ENCODE measurements at places on chromosomes 4 and X. TPM values are rescaled to one million over a fixed set of nuclear protein-coding genes. Genes with fewer than 3 reads are reported as not detected.

- no peak for DNase-seq
These were observed 733.9 kb upstream of the EPHA5 start for GRCh38 chr4:66404141-66404540.

DNA sequence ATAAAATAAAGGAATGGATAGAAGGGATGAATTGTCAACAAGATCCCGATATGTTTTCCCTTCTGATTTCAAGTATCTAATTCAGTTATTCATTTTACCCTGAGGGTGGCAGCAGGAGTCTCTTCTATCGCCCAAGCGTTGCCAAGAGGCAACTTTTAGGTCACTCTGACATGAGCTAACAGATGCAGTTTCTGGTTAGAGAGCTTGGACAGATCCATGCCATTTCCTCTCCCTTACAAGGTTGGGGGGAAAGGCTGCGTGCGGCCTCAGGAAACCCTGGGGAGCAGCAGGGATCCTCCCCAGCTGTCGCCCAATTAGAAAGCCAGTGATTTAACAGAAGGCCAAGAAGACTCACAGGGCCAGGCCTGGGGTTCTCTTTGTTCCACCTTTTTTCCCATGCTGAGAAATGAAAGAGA, 35.3 kb upstream of the WAS start:
- peak; percentile 20 for DNase-seq

- no peak for DNase-seq
These were observed 20.1 kb upstream of the PHEX start for GRCh38 chrX:22012051-22012450.

DNA sequence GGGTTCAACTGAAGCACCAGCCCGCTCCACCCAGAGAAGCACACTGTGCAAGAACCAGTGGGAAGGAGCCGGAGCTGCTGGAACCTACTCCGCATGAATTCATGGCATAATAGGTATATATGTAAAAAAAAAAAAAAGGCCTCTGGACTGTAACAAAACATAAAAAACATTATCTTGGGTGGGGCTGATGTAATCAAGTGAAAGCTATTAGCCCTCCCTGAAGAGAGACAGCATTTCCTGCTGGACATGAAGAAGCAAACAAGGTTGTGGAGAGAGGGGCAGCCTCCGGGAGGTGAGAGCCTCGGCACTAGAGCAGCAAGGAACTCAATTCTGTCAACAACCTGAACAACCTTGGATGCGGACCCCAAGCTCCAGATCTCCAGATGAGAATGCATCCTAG, 50.7 kb downstream of the PLAC1 start:
- no peak for DNase-seq

GRCh38 chr4:55967376-55967775, 18.6 kb downstream of the CEP135 start:
- DNase-seq, result no peak

- DNase-seq, result no peak
These were observed 215.3 kb upstream of the FAM9B start for GRCh38 chrX:9249051-9249846.

GRCh38 chr4:41709844-41710481, 38.6 kb downstream of the PHOX2B start:
- DNase-seq, result no peak

- peak; percentile 40 for DNase-seq
These were observed 219.9 kb upstream of the GLRA2 start for GRCh38 chrX:14309431-14309830.

DNA sequence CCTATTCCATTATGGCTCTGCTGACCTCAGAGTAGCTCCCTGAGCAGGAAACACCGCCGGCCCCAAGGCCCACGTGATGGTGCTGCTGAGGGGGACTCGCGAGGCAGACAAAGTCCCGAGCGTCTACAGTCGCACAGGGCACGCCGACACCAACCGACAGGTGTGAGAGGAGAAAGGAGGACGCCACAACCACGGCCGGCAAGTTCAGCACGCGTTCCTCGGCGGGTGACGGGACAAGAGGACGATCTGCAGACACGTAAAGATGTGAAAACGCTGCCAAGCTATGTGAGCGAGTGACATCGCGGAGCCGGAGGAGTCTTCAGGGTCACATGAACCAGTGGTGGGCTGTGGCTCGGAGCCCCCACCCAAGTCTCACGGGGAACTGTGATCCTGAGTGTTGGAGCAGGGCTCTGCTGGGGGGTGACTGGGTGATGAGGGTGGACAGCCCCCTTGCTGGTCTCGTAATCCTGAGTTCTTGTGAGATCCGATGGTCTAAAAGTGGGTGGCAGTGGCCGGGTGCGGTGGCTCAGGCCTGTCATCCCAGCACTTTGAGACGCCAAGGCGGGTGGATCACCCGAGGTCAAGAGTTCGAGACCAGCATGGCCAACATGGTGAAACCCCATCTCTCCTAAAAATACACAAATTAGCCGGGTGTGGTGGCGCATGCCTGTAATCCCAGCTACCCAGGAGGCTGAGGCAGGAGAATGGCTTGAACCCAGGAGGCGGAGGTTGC, 34.0 kb downstream of the PPP2R3B start:
- no peak for DNase-seq

- DNase-seq, result no peak
These were observed 21.9 kb upstream of the EMCN start for GRCh38 chr4:100539706-100540105.

- DNase-seq, result no peak
These were observed 23.1 kb downstream of the CENPC start for GRCh38 chr4:67522230-67522629.

GRCh38 chr4:112901962-112902411, 147.5 kb upstream of the ANK2 start:
- peak; percentile 11 for DNase-seq

GRCh38 chr4:187937557-187937956, 58.0 kb upstream of the ZFP42 start:
- no peak for DNase-seq

DNA sequence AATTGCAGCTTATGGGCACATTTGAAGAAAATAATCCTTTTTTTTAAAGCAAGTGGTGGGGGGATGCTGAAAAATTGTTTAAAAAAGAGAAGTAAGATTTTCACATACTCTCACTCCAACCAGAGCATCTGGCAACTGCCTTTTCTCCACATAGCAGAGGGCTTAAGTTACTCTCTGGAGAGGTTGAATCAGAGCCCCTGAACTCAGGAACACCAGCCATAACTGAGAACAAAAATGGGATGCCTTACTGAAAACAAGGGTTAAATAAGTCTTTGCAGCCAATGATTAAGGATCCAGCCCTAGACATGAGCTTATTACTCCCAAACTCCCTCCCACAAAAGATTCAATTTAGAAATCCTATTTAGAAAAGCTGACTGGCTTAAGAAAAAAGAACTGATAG, 27.5 kb downstream of the CASK start:
- no peak for DNase-seq

DNA sequence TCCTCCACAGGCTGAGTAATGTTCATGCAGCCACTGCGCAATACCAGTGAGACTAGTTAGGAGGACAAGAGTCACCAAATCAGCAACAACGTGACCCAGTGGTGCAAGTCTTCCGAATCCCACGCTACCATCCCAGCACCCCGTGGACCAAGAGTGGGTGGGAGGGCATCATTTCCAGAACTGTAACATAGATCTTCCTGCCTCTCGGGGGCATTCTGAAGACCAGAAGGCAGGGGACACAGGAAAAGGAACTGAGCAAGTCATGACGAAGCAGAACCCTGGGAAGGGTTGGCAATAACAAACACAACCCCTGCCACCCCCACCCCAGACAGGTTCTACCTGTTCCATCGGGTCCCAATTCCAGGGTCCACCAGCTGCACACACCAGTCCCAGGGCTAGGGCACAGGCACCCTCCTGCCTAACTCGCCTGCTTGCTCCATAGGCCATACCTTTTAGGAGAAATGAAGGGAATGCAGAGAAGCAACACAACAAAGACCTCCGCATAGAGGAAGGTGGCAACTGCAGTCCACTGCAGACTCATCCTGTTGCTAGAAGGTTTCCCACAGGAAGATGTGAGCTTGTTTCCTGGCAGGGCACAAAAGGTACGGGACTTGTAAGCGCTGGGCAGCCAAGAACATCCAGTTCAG, 1.4 kb downstream of the BCAP31 start:
- no peak for DNase-seq

DNA sequence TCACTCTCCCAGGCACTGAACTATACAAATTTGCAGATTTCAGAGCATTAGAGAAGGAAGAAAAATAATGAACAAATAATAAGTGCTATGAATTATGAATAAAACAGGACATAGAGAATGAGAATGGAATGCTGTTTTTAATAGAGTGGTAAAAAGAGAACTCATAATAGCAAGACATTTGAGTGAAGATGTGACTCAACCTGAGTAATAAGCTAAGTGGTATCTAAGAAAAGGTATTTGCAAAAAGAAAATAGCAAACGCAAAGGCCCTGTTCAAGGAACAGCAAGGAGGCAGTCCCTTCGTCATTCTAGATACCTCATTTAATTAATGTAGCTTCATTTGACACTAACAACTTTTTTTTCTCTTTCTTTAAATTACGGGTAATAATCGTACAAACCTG, 1910.0 kb upstream of the TENM3 start:
- DNase-seq, result no peak

DNA sequence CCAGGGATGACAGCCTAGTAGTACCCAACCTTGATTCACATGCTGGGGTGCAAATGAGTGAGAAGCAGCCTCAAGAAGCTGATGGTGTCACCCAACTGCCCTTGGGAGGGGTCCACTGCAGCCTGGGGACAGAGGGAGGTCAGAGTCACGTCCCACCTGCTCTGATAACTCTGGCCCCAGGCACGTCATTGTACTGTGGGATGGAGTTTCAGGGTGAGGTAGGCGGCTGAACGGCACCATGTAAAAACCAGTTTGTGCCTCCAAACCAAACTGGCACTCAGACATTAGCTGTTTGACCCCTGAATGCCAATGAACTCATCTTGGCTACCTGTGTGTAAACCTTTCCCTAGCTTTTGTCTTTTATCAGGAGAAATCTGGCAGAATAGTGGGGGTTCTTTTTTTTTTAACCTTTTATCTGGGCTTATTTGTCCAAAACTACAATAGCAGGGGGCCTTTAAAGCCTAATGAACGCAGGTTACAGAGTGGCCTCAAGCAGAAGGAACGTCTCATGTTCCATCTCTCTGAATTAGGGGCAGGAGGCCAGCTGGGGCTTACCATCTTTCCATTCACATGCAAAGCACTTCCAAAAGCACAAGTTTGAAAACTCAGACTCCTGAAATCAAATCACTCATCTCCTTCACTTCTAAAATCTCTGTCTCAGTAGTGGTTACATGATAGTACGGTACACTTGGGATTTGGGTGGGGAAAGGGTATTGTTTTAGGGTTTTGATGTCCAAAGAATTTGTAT, 89.4 kb downstream of the IRF2 start:
- no peak for DNase-seq

GRCh38 chrX:102959471-102959870, 22.4 kb downstream of the RAB40AL start:
- no peak for DNase-seq

DNA sequence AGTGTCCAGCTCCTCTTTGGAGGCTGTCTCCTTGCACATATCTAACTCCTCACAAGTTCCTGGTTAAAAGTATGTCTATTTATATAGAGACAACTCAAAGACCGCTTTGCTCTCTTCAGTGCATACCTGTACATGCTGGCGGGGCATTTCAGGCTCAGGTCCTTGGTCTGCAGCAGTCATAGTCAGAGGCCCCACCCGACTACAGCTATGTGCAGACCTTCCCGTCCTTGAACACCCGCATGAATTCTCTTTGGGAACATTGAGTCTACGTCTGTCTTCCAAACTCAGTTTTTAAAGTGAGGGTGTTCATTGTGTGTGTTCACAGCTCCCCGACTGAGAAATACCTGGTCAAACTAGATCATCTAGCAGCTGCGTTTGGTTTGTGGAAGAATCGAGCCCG, 4.2 kb downstream of the BCOR start:
- DNase-seq, result no peak

- no peak for DNase-seq
These were observed 641.4 kb downstream of the TRIML1 start for GRCh38 chr4:188780686-188781085.

GRCh38 chr4:121177246-121178137, 13.4 kb upstream of the TNIP3 start:
- no peak for DNase-seq

PPEF1 gene
- polyA plus RNA-seq, result 0.70 TPM

MRPS18C gene
- polyA plus RNA-seq, result 78.3 TPM

HDAC6 gene
- polyA plus RNA-seq, result 146 TPM

SLC2A9 gene
- 2.6 TPM for polyA plus RNA-seq

FTSJ1 gene
- 37.5 TPM for polyA plus RNA-seq

HS6ST2 gene
- 10.9 TPM for polyA plus RNA-seq

PCYT1B gene
- 6.9 TPM for polyA plus RNA-seq

BEX5 gene
- 3.0 TPM for polyA plus RNA-seq

All from right lung (tissue), 10 donors.